Pancreas (tissue), 10 donors: ENCODE measurements at places on chromosomes 12 and 14. TPM values are rescaled to one million over a fixed set of nuclear protein-coding genes. Genes with fewer than 3 reads are reported as not detected.

DNA sequence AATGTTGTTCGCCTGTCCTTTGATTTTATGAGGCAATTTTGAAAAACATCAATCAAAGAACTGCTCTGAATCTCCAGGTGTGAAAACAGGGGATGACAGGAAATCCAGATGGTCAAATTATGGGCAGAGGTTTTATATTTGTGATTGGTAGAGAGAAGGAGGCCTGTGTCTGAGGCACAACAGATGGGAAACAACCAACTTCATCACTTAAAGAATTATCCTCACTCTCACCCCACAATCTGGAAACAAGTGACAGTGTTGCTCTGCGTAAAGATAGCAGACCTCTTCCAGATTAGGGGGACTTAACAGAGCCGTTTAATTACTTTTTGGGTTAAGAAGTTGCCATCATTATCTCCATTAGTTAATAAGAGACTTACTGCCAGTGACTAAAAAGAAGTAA lies 64.1 kb upstream of the EGLN3 start:
- DNase-seq, result no peak

The HOXC9 gene
- not detected for total RNA-seq

The IFNG gene
- total RNA-seq, result not detected

GRCh38 chr12:122099856-122100255 lies 21.3 kb downstream of the MLXIP start:
- DNase-seq, result no peak

GRCh38 chr12:50841716-50842531 lies 802 bp upstream of the TMPRSS12 start:
- no peak for DNase-seq

GRCh38 chr12:40063414-40063813 lies 42.5 kb downstream of the SLC2A13 start:
- DNase-seq, result no peak

- no peak for DNase-seq
Measured at GRCh38 chr14:100885196-100885595, 18.3 kb downstream of the RTL1 start.

The DBX2 gene
- not detected for total RNA-seq

GRCh38 chr12:93223440-93224426 lies 154.0 kb upstream of the NUDT4 start:
- no peak for DNase-seq

The FBXO33 gene
- total RNA-seq, result 5.0 TPM

DNA sequence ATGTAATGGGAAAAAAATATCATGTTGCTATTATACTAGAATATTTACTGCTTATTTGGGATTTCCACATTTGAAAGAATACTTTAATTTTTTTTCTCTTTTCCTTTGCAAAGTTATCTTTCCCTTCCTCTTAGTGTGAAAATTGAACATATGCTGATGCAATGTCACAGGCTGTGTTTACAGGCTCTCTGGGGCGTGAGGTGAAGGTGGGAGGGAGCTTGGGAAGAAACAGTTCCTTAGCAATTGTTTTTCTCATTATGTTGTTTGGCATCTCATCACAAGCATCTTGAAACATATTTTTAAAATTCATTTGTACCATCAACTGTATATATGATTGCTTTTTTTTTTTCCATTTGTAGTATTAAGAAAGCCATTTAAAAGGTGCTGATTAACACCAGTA lies 47.9 kb upstream of the NAV3 start:
- no peak for DNase-seq

- no peak for DNase-seq
Measured at GRCh38 chr14:45145214-45145613, 9.5 kb downstream of the FANCM start.
